AG04449 (cell line): ENCODE measurements at places on chromosomes 5 and 9.

DNA sequence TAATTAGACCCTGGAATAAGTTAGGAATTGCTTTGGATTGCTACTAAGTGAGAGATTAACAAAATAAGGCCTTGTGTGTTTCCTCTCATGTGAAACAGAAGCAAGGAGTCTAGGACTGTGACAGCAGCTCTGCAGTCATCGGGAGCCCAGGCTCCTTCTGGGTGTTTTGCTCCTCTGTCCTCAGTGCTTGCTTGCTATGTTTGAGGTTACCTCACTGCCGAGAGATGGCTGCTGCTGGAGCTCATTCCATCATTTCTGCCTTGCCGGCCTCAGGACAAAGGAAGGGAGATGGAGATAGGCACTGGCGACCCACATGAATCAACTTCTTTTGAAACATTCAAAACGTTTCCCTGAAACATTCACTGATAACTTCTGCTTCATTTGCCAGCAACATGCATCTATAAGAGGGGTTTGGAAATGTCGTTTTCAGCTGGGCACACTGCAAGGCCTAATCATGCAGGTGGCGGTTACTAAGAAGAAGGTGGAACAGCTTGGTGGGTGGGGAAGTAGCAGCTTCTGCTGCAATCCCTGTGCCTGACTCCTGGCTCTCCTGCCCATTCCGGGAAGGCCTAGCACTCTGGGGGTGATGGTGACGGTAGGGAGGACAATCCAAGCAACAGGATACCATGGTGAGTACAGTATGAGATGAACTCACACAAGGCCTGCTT lies 77.2 kb upstream of the CD180 start:
- no peak for DNase-seq

DNA sequence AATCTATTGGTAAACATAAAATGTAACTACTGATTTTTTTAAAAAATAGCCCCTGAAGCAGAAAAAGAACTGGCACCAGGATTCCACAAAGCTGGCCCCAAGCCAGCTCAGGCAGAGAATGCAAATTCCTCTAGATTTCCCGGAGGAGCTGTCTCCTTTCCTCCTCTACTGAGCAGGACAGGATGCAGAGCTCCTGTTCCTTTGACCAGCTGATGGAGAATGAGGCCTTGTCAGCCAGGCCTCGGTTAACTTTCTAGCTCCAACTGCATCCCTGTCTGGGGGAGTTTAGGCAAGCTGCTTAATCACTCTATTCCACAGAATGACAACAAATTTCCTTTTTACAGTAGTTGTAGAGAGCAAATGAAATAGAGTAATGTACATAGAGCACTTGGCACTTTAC lies 155.5 kb downstream of the GNAQ start:
- DNase-seq = no peak

GRCh38 chr5:157648275-157648990 lies 3.8 kb downstream of the SOX30 start:
- no peak for DNase-seq

GRCh38 chr9:111231801-111232580 lies 98.0 kb downstream of the OR2K2 start:
- no peak for DNase-seq

GRCh38 chr5:137667341-137667740 lies 68.5 kb downstream of the KLHL3 start:
- no peak for DNase-seq

- no peak for DNase-seq
Measured at GRCh38 chr5:926417-927171, 33.9 kb downstream of the TRIP13 start.

DNA sequence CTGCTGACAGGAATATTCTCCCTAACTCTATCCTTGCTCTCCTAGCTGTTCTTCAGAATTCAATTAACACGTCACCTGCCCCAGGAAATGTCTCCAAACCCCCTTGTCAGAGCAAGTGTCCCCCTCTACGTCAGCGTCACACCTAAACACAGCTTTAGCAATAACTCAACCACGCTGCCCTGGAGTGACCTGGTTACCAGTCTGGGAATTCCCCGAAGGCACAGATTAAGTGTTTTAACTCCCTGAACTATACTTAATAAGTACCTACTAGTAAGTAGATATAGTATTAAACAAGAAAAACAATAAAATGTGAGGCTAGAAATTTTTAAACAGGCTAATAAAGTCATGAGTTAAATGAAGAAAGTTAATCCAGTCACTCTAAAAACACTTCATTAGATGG lies 78.4 kb downstream of the FANCC start:
- DNase-seq = no peak

DNA sequence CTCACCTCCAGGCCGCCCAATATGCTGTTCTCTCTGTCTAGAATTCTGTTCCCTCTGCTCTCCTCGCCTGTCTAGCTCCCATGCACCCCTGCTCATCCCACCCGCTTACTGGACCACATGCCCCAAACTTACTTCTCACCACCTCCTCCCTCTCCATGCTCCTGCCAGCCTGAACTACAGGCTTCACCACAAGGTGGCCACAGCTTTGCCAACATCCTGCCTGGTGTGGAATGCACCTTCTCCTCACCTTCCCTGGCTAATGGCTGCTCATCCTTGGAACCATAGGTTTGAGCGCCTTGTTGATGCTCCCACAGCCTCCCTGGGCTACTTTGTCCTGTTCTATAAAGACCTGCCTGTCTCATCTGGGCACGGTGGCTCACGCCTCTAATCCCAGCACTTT lies 9.6 kb downstream of the LAMC3 start:
- no peak for DNase-seq

GRCh38 chr9:124270504-124271335 lies 13.0 kb downstream of the NEK6 start:
- DNase-seq = no peak

DNA sequence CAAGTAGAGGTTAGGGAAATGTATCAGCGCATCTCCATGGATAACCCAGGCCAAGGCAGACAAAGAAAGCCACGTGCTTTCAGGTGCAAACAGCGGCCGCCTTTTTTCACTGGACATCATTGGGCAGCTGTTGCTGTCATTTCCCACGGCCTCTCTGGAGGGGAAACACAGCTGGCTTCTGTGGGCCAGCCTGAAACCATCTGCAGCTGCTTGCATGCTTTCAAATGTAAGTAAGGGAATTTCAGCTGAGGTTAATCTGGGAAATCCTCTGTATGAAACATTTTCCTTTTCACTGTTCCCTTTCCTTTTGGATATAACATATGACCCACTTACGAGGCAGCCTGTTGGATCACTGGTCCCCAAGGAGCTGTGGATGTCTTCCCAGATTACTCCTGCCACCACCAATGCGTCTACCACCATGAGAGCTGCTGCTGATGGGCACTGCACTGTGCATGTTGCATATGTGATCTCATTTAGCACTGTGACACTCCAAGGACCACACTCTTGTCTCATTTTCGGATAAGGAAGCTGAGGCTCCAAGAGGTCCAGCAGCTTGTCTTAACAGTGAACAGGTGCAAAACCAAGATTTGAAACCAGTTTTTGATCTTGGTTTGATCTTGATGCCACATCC lies 106.3 kb downstream of the C9orf152 start:
- no peak for DNase-seq

DNA sequence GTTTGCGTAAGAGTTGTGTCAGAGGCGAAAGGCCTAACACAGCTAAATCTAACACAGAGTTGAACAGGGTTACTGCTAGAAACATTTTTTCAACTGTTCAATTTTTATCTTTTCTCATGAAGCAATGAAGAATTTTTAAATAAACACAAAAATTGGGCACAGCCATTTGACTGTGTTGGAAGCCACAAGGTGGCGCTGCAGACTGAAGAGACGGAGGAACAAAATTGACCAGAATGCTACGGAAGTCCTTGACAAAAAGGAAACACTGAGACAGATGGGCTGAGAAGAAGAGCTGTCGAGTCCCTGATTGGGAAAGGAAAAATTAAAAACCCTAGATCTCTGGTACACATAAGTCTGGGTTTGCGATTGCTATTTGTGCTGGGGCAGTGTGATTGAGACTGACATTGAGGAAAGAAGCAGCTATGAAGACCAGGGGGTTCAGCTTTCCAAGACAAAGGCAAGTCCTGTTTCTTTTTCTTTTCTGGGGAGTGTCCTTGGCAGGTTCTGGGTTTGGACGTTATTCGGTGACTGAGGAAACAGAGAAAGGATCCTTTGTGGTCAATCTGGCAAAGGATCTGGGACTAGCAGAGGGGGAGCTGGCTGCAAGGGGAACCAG lies at the start of gene PCDHB9:
Gene PCDHB9 (plus strand): TSS at position 265 of the 616 bp plus-strand sequence. CDS start 158 bp downstream, at position 423.
- no peak for DNase-seq

- DNase-seq = no peak
Measured at GRCh38 chr9:93488244-93488643, 34.9 kb upstream of the FAM120AOS start.

DNA sequence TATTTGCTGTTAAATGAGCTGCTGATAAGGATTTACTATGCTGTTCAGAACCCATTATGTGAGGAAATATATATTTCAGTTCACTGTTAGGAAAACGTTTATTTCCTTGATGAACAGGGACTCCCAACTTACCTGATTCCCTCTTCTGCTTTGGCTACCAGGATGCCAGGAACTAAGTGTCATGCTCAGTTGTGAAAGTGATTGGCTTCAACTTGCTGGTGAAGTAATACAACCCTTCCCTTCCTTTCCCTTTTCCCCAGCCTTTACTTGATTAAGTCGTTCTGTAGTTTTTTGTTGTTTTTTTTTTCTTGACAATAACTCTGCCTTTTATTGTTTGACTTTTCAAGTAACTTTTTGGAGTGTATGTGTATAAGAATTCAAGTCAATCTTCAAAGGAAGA lies 309.3 kb downstream of the DOCK8 start:
- no peak for DNase-seq

DNA sequence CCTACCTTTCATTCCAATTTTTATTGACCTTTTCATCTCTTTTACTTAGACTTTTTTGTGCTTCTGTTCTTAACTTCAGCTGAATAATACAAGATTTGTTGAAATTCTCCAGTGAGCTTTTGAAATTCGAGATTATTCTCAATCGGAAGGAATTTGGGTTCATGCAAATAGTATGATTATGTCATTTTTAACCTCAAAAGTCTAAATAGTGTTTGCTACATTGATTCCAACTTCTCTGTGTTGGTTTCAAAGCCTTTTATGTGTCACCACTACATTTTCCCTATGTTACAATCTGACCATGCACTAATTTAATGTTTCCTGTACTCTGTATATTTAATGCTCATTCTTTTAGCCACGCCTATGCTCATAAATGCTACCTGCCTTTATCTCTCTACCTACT lies 44.1 kb downstream of the VPS13A start:
- no peak for DNase-seq
